Osteoblast (primary cell): ENCODE measurements at places on chromosomes 1 and 21. TPM values are rescaled to one million over a fixed set of nuclear protein-coding genes. Genes with fewer than 3 reads are reported as not detected.

DNA sequence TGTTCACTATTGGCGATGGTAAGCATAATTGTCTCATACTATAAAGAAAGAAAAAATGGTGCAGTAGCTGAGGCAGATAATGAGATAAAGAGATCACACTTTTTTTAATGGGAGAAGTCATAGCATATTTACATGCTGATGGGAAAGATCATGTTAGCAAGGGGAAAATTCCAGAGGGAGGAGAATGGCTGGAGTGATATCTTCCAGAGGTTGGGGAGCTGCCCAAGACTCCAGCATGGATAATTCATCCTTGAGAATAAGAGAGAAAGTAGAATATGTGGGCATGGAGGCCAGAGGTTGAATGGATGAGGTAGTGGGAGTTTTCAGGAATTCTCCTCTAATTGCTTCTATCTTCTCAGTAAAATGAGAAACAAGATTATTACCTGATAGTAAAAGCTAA lies 45.8 kb upstream of the RGS1 start:
- no peaks in the 10 kb centered on the region for H3K27me3 ChIP-seq
- DNase-seq = no peak
- H3K4me1 ChIP-seq = peaks cover 22% of the 10 kb centered on the region
- H3K4me3 ChIP-seq = peak overlapping the region; percentile 8
- H3K36me3 ChIP-seq = no peaks in the 10 kb centered on the region

DNA sequence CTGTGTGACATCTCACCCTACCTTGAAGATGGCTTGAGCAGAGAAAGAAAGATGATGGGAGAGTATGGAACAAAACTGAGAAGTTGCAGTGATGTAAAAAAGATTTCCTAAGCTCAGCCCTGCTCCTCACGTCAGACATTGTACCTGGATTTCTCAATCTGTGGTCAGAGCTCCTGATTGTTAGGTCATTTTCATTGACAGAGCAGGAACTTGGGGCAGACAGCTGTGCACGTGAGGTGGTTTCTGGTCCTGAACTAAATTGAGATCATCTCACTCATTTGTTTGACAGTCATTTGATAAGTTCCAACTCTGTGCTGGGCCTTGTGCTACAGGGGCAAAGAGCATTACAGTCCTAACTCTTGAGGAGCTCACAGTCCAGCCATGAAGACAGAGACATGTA lies 10.2 kb downstream of the TRAF3IP3 start:
- H3K36me3 ChIP-seq = no peaks in the 10 kb centered on the region
- no peak for DNase-seq
- H3K27ac ChIP-seq = no peak overlapping the region
- H3K27me3 ChIP-seq = no peaks in the 10 kb centered on the region
- H3K4me3 ChIP-seq = no peak overlapping the region
- H3K4me1 ChIP-seq = peaks cover 25% of the 10 kb centered on the region

Gene SLC22A15
- 14.5 and 16.2 TPM in 2 replicates for total RNA-seq

DNA sequence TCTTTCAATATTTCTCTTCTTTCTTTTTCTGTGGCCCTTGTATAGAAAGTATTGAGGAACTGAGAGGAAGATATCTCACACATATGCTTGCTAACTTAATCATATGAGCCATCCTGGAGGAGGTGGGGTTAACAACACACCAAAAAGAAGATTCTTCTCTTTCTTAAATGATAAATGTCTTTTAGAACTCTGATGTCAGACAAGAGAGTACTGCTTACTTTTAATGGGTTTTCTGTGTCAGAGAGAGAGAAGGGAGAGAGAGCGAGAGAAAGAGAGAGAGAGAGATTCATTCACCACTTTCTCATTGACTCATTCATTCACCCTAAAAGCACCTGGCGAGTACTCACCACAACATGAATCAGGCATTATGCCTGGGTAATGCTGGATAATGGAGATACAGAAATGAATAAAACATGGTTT lies 250.3 kb upstream of the SGIP1 start:
- H3K27me3 ChIP-seq = no peaks in the 10 kb centered on the region
- no peak for DNase-seq
- peak overlapping the region; percentile 9 for H3K27ac ChIP-seq

Gene MX2
- total RNA-seq = 12.4 and 14.5 TPM in 2 replicates

GRCh38 chr21:38413958-38414548 lies 84.2 kb downstream of the ERG start:
- no peaks in the 10 kb centered on the region for H3K36me3 ChIP-seq
- H3K27me3 ChIP-seq = peaks cover 9% of the 10 kb centered on the region
- no peaks in the 10 kb centered on the region for H3K4me1 ChIP-seq
- no peak for DNase-seq

DNA sequence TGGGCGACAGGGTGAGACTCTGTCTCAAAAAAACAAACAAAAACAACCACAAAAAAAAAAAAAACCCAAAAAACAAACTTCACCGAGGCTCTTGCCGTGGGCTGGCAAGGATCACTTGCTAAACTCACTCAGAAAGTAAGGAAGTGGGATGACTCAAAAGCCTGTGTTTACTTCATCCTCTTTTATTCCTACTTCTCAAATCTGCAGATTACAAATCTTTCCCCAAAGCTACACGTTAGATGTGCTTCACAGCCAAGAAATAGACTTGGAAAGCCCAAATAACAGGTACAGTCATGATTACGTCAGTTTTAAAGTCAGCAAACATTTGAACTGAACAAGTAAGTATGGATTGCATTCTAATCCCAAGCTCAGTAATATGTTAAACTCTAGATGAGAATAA lies 359.3 kb downstream of the ADGRL2 start:
- no peaks in the 10 kb centered on the region for H3K36me3 ChIP-seq
- no peak overlapping the region for H3K27ac ChIP-seq
- no peak for DNase-seq
- H3K4me3 ChIP-seq = no peak overlapping the region

DNA sequence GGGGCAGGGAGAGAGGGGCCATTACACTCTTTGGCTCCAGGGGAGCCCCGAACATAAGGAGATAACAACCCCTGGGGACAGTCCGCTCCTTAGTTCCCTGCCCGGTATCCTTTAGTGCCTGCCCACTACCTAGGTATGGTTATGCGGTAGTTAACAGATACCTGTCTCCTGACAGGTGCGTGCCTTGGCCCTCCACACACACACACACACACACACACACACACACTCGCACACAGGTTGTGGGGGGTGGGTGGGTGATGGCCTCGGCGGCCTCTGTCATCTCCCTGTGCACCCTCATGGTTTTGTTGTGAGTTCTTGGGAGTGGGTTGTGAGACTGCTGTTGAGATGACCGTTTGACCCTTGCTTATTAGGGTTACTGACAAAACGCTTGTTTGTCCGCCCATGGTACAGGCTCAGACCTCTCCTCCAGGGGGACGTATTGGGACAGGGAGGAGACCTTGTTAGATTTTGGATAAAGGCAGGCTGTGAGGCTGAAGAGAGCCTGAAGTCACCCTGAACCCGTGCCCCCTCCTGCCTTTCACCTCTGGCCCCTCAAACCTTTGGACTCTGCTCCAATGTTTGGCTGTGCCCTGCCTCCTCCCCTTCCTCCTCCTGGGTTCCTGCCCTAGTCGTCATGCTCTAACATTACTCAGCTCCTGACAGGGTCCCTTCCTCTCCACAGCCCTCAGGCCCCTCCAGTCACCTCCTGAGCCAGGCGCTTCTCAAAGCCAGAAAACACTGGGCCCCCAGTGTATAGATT lies 979 bp downstream of the RASSF5 start:
- peaks cover 24% of the 10 kb centered on the region for H3K27me3 ChIP-seq
- peak; percentile 45 for DNase-seq
- H3K27ac ChIP-seq = no peak overlapping the region
- peaks cover 24% of the 10 kb centered on the region for H3K4me1 ChIP-seq
- no peaks in the 10 kb centered on the region for H3K36me3 ChIP-seq

- DNase-seq = no peak
- no peak overlapping the region for H3K4me3 ChIP-seq
- no peaks in the 10 kb centered on the region for H3K27me3 ChIP-seq
Measured at GRCh38 chr1:200992382-200993048, 31.0 kb downstream of the KIF21B start.

- no peak overlapping the region for H3K4me3 ChIP-seq
- no peaks in the 10 kb centered on the region for H3K27me3 ChIP-seq
- no peak for DNase-seq
- no peaks in the 10 kb centered on the region for H3K36me3 ChIP-seq
- H3K4me1 ChIP-seq = no peaks in the 10 kb centered on the region
- H3K27ac ChIP-seq = no peak overlapping the region
Measured at GRCh38 chr1:247401310-247402119, 14.5 kb upstream of the NLRP3 start.

- H3K27ac ChIP-seq = peak overlapping the region; percentile 87
- no peak overlapping the region for H3K4me3 ChIP-seq
- DNase-seq = no peak
- H3K27me3 ChIP-seq = no peaks in the 10 kb centered on the region
- H3K36me3 ChIP-seq = peaks cover 13% of the 10 kb centered on the region
- peaks cover 49% of the 10 kb centered on the region for H3K4me1 ChIP-seq
Measured at GRCh38 chr1:23098463-23099170, 70.0 kb downstream of the LUZP1 start.

- H3K27me3 ChIP-seq = no peaks in the 10 kb centered on the region
- no peak overlapping the region for H3K4me3 ChIP-seq
- DNase-seq = peak; percentile 72
- peaks cover 41% of the 10 kb centered on the region for H3K4me1 ChIP-seq
- peak overlapping the region; percentile 73 for H3K27ac ChIP-seq
Measured at GRCh38 chr1:186535388-186536133, 74.6 kb upstream of the PDC start.

DNA sequence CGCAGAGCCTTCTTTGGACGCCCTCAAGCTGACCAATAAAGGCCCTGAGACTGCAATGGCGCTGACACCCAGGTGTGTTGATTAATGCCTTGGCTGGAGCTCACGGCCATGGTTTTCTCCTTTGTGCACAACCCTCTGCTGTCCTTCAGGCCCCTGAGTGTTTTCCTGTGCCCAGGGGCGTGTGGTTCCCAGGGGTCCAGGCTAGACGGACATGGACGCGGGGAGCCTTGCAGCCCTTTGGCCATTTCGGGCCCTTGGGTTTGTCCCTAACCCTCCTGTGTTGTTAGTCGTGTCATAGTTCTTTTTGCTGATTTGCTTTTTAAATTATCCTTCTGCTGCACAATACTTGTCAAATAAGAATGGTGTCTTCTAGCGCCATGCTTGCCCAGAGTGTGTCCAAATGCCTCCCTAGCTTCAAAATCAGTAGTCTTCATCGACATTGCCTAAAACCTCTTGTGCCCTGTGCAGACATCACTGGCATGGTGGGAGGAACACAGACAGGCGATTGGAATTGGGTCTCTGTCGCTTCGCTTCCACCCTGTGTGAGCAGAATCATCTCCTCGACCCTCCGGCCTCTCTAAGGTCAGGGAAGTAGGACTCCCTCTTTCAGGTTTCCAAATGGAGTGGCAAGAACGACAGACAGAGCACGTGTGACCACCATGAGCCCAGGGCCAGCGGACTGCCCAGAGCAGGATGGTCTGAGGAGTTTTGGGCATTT lies 1.9 kb downstream of the KRTAP10-4 start:
- H3K27ac ChIP-seq = no peak overlapping the region
- H3K36me3 ChIP-seq = no peaks in the 10 kb centered on the region
- no peaks in the 10 kb centered on the region for H3K4me1 ChIP-seq
- DNase-seq = no peak

GRCh38 chr21:45343891-45344290 lies 56.2 kb upstream of the POFUT2 start:
- H3K4me3 ChIP-seq = no peak overlapping the region
- H3K4me1 ChIP-seq = peaks cover 6% of the 10 kb centered on the region
- no peak for DNase-seq
- no peak overlapping the region for H3K27ac ChIP-seq
- no peaks in the 10 kb centered on the region for H3K36me3 ChIP-seq
- peaks cover 5% of the 10 kb centered on the region for H3K27me3 ChIP-seq
